ENCODE measurements at places on chromosomes 3 and 15. TPM values are rescaled to one million over a fixed set of nuclear protein-coding genes. Genes with fewer than 3 reads are reported as not detected.

The CFAP92 gene
- not detected for total RNA-seq

The DCP1A gene
- 18.6 TPM for total RNA-seq

The MST1R gene
- total RNA-seq: 12.6 TPM

The DNASE1L3 gene
- total RNA-seq: 5.3 TPM

The PARP16 gene
- 11.0 TPM for total RNA-seq

The EFCC1 gene
- 1.2 TPM for total RNA-seq

The SCG5 gene
- not detected for total RNA-seq

The CLRN1 gene
- total RNA-seq: not detected

The SYNPR gene
- total RNA-seq: not detected

The ISL2 gene
- not detected for total RNA-seq

The CCNB2 gene
- total RNA-seq: 5.8 TPM

The C3orf70 gene
- 3.9 TPM for total RNA-seq

The OR5H1 gene
- not detected for total RNA-seq

The VEPH1 gene
- 3.1 TPM for total RNA-seq

The ST8SIA2 gene
- not detected for total RNA-seq
